Regular cardiac myocyte (primary cell): ENCODE measurements at places on chromosomes 4 and X. TPM values are rescaled to one million over a fixed set of nuclear protein-coding genes. Genes with fewer than 3 reads are reported as not detected.

Gene OPHN1
- 4.4 and 5.9 TPM in 2 replicates for total RNA-seq

Gene FBXO8
- 34.1 and 48.5 TPM in 2 replicates for total RNA-seq

Gene SCRG1
- total RNA-seq = 0.19 and 0.56 TPM in 2 replicates

Gene PNMA5
- not detected in 2 replicates for total RNA-seq

Gene SETD7
- total RNA-seq = 97.5 and 101 TPM in 2 replicates

Gene KLHL13
- total RNA-seq = 3.4 and 7.1 TPM in 2 replicates

Gene NDP
- 2.3 and 2.5 TPM in 2 replicates for total RNA-seq

Gene MTMR8
- 0.19 and 0.85 TPM in 2 replicates for total RNA-seq

Gene MAGEB10
- total RNA-seq = not detected in 2 replicates

Gene CYTL1
- 0.19 TPM in 1 of 2 replicates, not detected in the other for total RNA-seq

Gene AKAP14
- total RNA-seq = not detected in 2 replicates

Gene ZC4H2
- total RNA-seq = 3.1 and 3.7 TPM in 2 replicates

Gene CYLC1
- not detected in 2 replicates for total RNA-seq

Gene IL13RA2
- total RNA-seq = 0.38 and 1.1 TPM in 2 replicates

Gene HTR2C
- not detected in 2 replicates for total RNA-seq

Gene CXCR3
- not detected in 2 replicates for total RNA-seq
